ENCODE measurements at places on chromosomes 2 and 18.

GRCh38 chr2:118340103-118340502 lies 251.8 kb downstream of the INSIG2 start:
- DNase-seq, result no peak

GRCh38 chr18:68779169-68779568 lies 18.7 kb upstream of the CCDC102B start:
- DNase-seq, result peak; percentile 37

DNA sequence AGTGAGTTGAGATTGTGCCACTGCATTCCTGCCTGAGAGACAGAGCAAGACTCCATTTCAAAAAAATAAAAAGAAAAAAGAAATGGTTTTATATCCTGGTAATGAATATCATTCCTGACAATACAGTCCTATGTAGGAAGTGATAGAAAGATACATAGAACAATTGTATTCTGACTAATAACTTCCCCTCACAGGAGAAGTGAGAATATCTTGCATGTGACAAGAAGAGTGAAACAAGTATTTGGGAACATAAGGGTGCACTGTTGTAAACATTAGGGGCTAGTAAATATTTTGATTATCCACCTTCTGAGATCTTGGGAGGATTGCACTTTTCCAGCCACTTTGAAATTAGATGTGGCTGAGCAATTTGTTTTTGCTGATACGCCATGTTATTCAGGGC lies 40.7 kb downstream of the KLHL14 start:
- no peak for DNase-seq

- no peak for DNase-seq
These were observed 110.0 kb downstream of the TPGS2 start for GRCh38 chr18:36718705-36719328.

- no peak for DNase-seq
These were observed 66.2 kb downstream of the APOB start for GRCh38 chr2:20977520-20978180.

GRCh38 chr2:8121826-8122513 lies 559.9 kb upstream of the ID2 start:
- no peak for DNase-seq

GRCh38 chr2:133674433-133675331 lies 106.4 kb upstream of the NCKAP5 start:
- DNase-seq, result peak; percentile 81

GRCh38 chr2:174673440-174673839 lies 75.8 kb upstream of the WIPF1 start:
- no peak for DNase-seq

DNA sequence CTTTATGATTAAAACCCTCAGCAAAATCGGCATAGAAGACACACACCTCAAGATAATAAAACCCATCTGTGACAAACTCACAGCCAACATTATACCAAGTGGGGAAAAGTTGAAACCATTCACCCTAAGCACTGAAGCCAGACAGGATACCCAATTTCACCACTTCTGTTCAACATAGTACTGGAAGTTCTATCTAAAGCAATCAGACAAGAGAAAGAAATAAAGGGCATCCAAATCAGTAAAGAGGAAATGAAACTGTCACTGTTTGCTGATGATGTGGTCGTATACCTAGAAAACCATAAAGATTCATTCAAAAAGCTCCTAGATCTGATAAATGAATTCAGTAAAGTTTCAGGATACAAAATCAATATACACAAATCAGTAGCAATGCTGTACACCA lies 16.4 kb upstream of the RPRD1A start:
- no peak for DNase-seq

GRCh38 chr2:183079139-183079775 lies 710 bp downstream of the DUSP19 start:
- no peak for DNase-seq

GRCh38 chr2:100437751-100438150 lies 20.3 kb upstream of the CHST10 start:
- DNase-seq, result no peak

DNA sequence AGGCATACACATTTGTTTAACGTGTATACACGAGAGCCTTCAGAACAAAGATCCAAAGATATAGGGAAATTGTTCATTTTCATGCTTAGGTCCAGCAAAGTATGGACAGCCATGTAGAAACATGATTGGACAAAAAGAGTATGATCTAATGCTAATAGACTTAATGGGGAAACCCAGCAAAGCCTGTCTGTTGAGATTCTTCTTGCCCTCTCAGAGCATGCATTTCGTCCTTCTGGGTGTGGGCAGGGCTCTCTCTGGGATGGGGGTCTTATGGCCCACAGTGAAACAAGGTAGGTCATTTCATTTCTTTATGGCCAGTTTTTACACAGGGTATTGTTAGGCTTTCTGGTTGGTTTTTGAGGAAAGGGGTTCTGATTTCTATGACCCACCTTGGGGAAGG lies 124.4 kb downstream of the COMMD1 start:
- DNase-seq, result no peak

GRCh38 chr2:73112913-73113854 lies at the start of gene RAB11FIP5:
RAB11FIP5 (minus strand) TSS chr2:73112948; CDS start chr2:73112777, 171 bp downstream.
- peak; percentile 63 for DNase-seq

DNA sequence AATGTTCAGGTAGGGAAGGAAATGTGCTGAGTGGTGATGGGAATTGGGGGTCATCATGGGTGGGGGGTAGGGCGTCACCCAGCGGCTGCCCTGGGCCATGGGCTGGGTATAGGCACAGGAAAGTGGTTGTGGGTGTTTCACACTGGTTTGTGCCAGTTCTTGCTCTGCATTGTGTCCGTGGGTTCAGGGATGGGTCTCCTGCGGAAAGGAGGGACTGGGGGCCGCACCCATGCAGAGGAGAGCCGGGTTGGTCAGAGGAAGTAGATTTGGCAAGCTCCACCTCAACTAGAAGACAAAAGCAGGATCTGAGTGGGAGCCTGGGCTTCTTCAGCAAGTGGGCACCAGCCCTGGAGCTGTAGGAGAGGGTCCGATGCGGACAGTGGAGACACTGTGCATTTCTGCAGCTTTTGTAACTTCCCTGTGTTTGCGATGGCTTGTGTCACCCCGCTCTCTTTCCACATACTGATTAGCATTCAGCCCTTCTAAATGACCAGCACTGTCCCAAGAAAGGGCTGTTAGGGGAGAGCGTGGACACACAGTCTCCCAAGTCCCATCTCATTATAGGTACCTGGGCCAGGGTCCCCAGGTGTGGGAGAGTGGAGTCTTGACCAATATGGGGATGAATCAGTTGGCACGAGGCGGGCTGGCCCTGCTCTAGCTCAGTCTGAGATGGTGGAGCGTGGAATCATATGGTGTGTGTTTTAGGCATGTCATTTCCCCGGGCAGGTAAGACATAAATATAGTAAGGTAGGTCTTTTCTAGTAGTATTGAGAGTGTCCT lies 67.2 kb downstream of the LRRFIP1 start:
- DNase-seq, result no peak

DNA sequence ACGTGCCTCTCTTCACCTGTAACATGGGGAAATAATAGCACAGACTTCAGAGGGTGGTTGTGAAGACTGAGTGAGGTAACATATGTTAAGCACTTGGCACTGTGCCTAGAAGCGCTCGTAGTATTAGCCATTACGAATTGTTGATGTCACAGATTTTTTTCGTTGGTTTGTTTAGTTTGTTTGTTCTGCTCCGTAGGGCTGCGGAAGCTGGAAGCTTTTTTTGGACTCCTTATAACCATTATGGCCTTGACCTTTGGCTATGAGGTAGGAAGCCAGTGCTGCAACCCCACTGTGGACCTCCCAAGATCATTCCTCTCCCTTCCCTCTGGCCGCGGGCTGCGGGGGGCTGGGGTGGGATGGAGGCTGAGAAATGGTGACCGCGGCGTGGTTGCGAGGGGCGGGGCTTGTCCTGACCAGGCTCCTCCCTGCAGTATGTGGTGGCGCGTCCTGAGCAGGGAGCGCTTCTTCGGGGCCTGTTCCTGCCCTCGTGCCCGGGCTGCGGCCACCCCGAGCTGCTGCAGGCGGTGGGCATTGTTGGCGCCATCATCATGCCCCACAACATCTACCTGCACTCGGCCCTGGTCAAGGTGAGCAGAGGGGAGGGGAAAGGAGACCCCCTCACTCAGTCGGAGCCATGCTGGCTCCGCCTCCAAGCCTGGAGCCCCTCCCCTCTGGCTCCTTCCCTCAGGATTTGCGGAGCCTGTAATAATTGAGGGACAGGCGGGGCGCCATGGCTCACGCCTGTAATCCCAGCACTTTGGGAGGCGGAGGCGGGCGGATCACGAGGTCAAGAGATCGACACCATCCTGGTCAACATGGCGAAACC lies 5.5 kb downstream of the SLC11A1 start:
- DNase-seq, result no peak

GRCh38 chr2:201966691-201967438 lies 66.8 kb upstream of the FZD7 start:
- no peak for DNase-seq

DNA sequence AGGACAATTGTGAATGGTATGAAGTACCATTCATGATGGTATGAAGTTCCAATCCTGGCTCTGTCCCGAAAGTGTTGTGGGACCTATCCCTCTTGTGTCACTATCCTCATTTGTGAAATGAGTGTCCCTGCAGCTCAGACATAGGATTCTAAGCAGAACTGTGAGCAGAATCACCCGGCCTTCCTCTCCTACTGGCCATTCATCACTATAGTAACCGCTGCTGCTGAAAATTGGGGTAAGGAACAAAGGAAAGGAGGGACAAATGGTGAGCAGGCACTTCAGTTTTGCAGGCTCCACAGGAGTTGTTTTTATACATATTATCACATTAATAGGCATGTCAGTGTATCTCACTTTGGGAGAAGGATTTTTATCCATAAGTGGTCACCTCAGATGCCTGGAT lies 27.4 kb downstream of the SMYD1 start:
- no peak for DNase-seq

DNA sequence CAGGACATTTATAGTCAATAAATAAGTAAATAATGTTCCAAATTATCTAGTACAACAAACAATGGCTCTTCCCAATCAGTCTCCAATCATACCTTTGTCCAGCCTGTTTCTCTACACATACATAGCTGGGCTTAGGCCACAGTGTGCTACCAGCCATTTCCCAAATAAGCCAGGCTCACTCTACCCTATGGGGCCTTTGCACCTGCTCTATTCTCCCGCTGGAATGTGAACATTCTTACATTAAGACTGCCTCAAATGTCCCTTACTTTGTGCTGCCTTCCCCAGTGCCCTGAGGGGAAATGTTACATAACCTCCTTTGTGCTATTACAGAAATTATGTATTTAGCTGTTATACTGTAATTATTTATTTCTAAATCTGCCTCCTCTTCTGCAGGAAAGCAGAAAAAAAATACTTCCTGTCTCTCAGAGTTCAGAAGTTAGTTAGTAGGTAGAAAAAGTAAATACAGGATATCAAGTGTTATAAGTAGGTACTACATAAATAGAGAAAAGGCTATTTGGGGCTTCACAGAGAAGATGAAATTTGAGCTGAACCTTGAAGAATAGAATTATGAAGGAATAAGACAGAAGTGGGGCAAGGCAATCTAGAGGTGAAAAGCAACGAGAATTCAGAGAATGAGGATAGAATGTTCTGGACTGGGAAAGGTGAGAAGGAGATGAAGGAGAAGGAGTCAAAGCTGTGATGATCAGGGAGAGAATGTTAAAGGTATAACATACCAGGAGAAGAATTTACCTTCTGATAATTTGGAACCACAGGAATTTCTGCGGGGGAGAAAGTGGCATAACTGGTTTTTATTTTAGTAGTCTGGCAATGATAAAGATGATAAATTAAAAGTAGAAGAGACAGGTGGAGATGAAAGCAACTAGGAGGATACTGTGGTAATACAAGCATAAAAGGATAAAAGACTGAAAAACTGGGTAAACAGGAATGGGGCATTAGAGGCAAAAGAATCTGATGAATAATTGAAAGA lies 37.0 kb downstream of the ROCK1 start:
- DNase-seq, result no peak

- no peak for DNase-seq
These were observed 563.9 kb downstream of the TMX3 start for GRCh38 chr18:68150961-68151360.

- no peak for DNase-seq
These were observed 37.6 kb upstream of the PMAIP1 start for GRCh38 chr18:59861963-59862819.

DNA sequence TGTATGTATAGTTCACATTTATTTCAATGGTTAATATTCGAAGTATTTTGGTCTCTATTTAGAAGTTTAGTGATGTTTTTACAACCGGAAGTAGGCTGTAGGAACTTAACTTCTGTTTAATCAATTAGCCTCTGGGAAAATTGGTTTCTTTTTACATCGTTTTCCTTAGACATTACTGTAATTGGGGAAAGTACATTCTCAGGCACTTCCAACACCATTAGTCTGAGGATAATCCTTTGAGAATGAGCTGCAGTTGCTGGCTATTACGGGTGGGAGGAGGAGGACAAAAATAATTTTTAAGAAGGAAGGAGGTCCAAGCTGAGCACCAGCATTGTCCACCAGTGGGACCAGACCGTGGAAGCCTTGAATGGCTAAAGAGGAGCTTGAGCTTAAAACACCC lies 70.4 kb upstream of the ST3GAL5 start:
- no peak for DNase-seq

DNA sequence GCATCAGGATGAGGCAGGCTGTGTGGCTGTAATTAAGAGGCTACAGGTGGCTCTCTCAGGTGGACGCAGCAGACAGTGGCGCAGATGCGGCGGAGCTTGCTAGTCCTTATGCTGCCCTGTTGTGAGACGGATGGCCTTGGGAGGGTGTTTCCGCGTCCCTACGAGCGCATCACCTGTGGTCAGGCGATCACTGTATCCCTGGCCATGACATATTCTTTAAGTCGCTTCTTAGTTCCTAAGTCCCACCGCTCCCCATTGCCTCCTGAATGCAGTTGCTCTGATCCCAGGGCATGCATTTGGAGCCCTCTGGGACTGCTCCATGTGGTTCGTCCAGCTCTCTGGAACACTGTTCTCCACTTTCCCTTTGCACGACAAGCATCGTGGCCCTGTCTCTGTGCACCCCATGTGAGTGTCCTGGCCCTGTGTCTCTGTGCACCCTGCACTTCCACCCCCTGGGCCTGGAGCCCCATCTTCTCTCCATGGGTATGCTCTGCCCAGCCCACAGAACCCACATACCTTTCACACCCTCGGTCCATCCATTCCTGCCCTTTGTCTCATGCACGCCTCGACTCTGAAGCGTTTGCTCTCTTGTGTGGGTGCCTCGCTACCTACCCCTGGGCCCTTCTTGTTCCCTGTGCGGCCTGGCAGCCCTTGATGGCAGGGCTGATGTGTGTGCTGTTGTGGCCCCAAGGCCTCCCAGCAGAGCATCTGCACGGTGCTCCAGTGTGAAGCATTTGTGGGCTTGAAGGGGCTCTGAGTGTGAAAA lies 74.4 kb downstream of the SH3RF3 start:
- no peak for DNase-seq

DNA sequence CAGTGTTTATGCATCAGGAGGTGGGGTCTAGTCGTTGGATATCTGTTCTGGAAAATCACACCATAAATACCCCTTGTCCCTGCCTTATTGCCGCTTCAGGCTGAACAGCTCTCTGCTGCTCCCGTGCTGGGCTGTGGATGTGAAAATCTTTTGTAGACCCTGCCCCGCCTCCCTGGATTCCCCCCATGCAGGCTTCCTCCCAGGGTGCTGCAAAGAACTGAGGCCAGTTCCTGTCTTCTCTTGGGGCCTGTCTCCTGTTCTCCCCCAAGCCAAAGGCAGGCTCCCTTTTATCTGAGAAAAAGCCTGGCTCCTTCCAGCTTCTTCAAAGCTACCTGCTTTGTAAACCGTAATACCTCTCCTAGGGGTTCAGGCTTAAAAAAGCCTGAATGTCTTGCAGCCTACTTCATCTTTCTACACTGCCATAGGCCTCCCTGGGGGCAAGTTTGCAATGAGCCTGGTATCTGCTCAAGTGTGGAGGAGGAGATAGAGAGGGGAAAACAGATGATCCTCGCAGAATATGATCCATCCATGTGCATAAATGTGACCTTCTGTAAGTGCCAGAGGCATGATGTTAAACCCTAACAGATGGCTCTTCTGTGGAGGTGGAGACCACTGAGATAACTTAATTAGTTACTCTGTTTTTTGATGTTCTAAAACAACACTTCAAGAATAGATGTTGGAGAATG lies 55.3 kb downstream of the VWA3B start:
- DNase-seq, result no peak
